Gastrocnemius medialis (tissue), 4 donors: ENCODE measurements at places on chromosomes 1 and 21. TPM values are rescaled to one million over a fixed set of nuclear protein-coding genes. Genes with fewer than 3 reads are reported as not detected.

DNA sequence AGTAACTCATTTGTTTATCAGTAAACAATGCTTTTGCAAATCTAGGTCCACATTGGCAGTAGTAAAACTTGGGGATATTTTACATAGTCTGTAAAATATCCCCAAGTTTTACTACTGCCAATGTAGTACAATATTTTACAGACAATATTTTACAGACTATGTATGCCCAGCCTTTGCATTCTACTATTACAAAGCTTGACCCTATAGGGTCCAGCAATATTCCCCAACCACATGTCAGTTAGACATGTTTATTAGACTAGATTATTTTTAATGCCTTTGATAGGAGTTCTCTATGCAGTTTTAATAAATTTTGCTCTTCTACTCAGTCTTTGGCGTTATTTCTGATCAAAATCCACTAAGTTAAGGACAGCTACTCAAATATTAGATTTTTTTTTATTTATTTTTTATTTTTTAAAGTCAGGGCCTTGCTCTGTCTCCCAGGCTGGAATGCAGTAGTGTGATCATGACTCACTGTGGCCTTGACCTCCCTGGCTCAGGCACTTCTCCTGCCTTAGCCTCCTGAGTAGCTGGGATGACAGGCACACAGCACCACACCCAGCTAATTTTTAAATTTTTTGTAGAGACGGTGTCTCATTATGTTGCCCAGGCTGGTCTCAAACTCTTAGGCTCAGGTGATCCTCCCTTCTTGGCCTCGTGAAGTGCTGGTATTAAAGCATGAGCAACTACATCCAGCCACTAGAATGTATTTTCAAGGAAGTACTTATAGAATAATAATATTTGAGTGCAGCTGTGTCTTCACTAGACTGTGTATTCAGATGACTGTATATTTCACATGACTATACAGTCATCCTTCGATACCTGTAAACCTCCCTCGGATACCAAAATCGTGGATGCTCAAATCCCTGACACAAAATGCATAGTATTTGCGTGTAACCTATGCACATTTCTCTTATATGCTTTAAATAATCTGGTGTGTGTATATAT is 19.8 kb downstream of the MIER1 start:
- peak; percentile 26 for DNase-seq
- H3K27me3 ChIP-seq = no peaks in the 10 kb centered on the region
- H3K36me3 ChIP-seq = peaks cover 26% of the 10 kb centered on the region

SLC45A1 gene
- 0.56 TPM for total RNA-seq

- H3K4me1 ChIP-seq = no peaks in the 10 kb centered on the region
- H3K4me3 ChIP-seq = no peak overlapping the region
- H3K36me3 ChIP-seq = no peaks in the 10 kb centered on the region
- no peak for DNase-seq
Observed at GRCh38 chr1:155487541-155487940, 75.1 kb downstream of the ASH1L start.

- DNase-seq = no peak
- H3K27ac ChIP-seq = no peak overlapping the region
- H3K4me3 ChIP-seq = no peak overlapping the region
- H3K36me3 ChIP-seq = no peaks in the 10 kb centered on the region
Observed at GRCh38 chr1:202247837-202248795, 54.5 kb downstream of the LGR6 start.

TAS1R1 gene
- not detected for total RNA-seq

LCE1F gene
- total RNA-seq = not detected

TRIM58 gene
- 0.31 TPM for total RNA-seq

DNA sequence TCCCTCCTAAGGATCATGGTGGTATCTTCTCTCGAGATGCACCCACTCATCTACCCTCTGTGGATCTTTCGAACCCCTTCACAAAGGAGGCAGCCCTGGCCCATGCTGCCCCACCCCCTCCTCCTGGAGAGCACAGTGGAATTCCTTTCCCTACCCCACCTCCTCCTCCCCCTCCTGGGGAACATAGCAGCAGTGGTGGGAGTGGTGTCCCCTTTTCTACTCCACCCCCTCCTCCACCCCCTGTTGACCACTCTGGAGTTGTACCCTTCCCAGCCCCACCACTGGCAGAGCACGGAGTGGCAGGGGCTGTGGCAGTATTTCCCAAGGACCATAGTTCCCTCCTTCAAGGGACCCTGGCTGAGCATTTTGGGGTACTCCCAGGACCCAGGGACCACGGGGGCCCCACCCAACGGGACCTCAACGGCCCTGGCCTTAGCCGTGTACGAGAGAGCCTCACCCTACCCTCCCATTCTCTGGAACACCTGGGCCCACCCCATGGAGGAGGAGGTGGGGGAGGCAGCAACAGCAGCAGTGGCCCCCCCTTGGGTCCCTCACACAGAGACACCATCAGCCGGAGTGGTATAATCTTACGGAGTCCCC is 14.5 kb upstream of the TARS2 start:
- H3K4me3 ChIP-seq = no peak overlapping the region
- no peaks in the 10 kb centered on the region for H3K27me3 ChIP-seq
- peaks cover 58% of the 10 kb centered on the region for H3K4me1 ChIP-seq
- no peak for DNase-seq
- peak overlapping the region; percentile 82 for H3K27ac ChIP-seq

DNA sequence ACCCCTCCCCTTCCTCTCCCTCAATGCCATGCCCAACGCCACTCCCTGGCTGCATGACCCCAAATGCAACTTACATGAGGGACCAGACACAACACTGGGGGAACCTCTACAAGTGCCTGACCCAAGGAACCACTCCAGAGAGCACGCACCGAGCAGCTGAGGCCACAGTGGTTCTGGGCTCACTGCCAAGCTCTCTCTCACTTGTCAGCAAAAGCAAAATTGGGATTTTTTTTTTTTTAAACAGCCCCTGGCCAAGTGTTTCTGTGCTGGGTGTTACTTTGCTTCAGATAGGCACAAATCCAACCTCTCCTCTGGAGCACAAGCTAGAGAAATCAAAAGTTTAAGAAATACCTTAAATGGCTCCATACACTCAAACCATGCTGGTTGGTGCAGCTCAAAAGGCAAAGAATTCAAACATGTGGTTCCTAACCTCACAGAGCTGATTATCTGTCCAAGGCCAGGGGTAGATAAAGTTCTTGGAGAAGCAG is 363.0 kb downstream of the SETD4 start:
- no peaks in the 10 kb centered on the region for H3K27me3 ChIP-seq
- H3K4me1 ChIP-seq = no peaks in the 10 kb centered on the region
- no peaks in the 10 kb centered on the region for H3K36me3 ChIP-seq
- H3K4me3 ChIP-seq = no peak overlapping the region
- no peak overlapping the region for H3K27ac ChIP-seq

KRTAP6-2 gene
- not detected for total RNA-seq

SPRR2G gene
- not detected for total RNA-seq

DNA sequence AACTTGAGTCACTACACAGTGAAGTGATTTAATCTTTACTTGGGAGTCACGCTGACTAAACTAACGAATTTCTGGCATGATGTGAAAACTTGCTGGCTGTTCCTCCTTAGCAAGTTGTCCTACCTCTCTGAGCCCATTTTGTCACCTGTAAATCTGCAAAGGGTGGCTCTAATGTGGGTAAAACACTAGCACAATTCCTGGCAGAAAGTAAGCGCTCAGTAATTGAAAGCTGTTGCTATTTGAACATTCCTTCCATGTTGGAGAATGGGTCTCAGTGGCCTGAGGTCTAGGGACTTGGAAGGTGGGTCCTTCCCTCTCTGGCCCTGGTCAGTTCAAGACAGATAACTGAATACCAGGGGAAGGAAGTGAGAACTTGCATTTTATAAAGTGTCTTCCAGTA is 309.0 kb upstream of the PROX1 start:
- no peak for DNase-seq
- no peaks in the 10 kb centered on the region for H3K27me3 ChIP-seq
- no peak overlapping the region for H3K27ac ChIP-seq
- no peaks in the 10 kb centered on the region for H3K36me3 ChIP-seq
- no peak overlapping the region for H3K4me3 ChIP-seq

- no peak overlapping the region for H3K4me3 ChIP-seq
- no peak for DNase-seq
- no peaks in the 10 kb centered on the region for H3K36me3 ChIP-seq
- H3K27ac ChIP-seq = peak overlapping the region; percentile 84
- no peaks in the 10 kb centered on the region for H3K27me3 ChIP-seq
Observed at GRCh38 chr1:9538669-9539164, 548 bp upstream of the SLC25A33 start.

DNA sequence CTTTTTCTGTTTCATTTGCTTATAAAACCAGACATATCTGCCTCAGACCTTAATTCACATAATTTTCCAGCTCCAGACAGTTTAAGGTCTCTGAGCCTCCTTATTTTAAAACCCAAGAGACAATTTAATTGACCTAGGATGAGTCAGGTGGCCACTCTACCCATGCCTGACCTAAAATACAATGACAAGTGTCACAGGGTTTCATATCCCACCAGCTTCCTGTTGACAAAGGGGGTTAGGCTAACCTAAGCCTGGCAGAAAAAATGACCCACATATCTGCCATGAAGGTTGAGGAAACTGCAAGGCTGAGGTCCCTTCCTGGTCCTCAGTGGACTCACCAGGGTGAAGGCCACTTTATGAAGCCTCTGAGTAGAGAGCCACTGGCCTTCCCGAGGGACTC is 52.3 kb downstream of the OPTC start:
- H3K36me3 ChIP-seq = no peaks in the 10 kb centered on the region
- no peaks in the 10 kb centered on the region for H3K4me1 ChIP-seq
- H3K27ac ChIP-seq = no peak overlapping the region
- DNase-seq = no peak
- H3K27me3 ChIP-seq = no peaks in the 10 kb centered on the region

DNA sequence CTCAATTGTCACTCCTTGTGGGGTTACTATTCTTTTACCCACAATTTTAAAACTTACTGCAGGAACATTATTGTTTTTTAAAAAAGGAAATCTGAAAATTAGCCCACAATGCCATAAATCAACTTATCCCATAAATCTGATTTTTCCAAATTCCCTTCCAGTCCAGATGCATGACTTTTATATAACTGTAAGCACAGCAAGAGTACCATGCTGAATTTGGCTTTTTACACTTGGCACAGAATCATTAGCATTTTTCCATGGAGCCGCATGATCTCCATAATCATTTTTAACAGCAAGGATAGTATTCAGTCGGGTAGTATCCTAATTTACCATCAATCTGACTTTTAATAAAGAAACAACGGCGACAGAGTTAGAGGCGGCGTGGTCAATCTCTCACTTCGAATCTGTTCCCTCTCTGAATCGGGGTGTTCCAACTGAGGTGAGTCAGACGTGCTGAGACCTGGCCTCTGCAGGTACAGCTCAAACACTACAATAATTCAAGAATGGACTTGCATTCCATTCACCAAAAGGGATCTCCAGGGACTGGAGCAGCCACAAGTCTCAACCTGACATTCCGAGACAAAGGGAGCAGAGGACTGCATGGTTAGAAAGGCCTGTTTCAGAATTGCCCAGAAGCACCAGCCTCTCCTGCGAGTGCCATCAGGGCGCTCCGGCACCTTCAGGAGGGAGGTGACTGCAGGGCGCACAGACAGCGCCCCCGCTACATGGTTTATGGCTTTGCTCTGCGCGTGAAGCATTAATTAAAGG is 48.9 kb downstream of the SLC66A1 start:
- peaks cover 27% of the 10 kb centered on the region for H3K4me1 ChIP-seq
- H3K4me3 ChIP-seq = no peak overlapping the region
- no peaks in the 10 kb centered on the region for H3K36me3 ChIP-seq
- DNase-seq = no peak
- no peaks in the 10 kb centered on the region for H3K27me3 ChIP-seq
- no peak overlapping the region for H3K27ac ChIP-seq

DNA sequence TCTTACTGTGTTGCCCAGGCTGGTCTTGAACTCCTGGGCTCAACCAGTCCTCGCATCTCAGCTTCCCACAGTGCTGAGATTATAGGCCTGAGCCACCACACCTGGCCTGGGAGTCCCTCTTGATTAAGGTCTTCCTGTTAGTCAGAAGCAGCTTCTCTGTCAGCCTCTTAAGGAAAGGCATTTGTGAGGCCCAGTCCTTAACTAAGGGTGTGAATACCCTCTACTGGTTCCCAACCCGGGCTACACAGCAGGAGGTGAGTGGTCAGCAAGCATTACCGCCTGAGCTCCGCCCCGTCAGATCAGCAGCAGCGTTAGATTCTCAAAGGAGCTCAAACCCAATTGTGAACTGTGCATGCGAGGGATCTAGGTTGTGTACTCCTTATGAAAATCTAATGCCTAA is 117.2 kb downstream of the DYRK1A start:
- H3K4me1 ChIP-seq = peaks cover 5% of the 10 kb centered on the region
- no peak for DNase-seq
- no peak overlapping the region for H3K4me3 ChIP-seq
- H3K36me3 ChIP-seq = peaks cover 29% of the 10 kb centered on the region
- no peak overlapping the region for H3K27ac ChIP-seq

GRCh38 chr1:240998024-240998423 is 359.0 kb downstream of the RGS7 start:
- DNase-seq = no peak
- H3K27ac ChIP-seq = no peak overlapping the region
- H3K36me3 ChIP-seq = no peaks in the 10 kb centered on the region
- no peaks in the 10 kb centered on the region for H3K4me1 ChIP-seq
- H3K4me3 ChIP-seq = no peak overlapping the region
- no peaks in the 10 kb centered on the region for H3K27me3 ChIP-seq

CR1L gene
- not detected for total RNA-seq

DNA sequence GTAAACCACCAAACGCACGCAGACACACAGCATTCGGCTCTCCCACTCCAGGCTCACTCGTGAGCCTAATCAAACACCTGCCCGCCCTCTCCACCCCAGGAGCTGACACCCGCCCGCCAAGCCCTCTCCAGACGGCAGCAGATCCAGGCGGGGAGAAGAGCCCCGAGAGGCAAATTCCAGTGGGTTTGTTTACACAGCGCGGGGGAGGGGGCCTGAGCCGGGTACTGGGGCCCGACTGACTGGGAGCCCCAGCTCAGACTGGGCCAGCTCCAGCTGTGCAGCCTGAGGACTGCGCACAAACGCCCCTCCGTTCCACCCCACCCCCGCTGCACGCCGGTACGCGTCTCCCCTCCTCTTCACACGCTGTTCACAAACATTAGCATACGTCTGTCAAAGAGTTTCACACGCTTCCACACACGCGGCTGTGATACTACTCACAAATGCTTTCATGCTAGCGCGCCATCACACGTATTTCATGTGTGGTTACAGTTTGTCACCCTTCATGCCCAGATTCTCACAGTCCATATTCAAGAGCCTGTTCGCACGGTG is 1.0 kb upstream of the EFNA1 start:
- no peaks in the 10 kb centered on the region for H3K36me3 ChIP-seq
- H3K27ac ChIP-seq = peak overlapping the region; percentile 100
- peaks cover 44% of the 10 kb centered on the region for H3K4me1 ChIP-seq
- peak overlapping the region; percentile 80 for H3K4me3 ChIP-seq
- DNase-seq = no peak
- peaks cover 43% of the 10 kb centered on the region for H3K27me3 ChIP-seq

KLHDC8A gene
- total RNA-seq = not detected
